ENCODE measurements at places on chromosomes 1 and 21.

DNA sequence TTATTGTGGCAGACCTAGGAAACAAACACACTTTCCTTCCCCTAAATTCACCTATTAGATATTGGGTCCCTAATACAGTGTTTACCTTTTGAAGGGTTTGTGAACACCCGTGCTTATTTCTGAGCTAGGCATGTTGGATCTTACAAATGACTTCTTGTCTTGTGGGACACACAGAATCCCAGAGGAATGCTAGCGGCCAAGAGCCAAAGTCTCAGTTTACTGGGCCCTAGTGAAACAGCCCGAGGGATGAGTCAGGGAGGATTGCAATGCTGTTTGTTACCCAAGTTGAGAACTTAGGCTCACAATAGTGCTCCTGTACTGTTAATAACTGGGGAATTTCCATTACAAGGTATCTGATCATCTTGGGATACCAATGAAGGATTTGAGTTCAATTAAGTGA is 100.1 kb upstream of the AKT3 start:
- peak; percentile 85 for DNase-seq

DNA sequence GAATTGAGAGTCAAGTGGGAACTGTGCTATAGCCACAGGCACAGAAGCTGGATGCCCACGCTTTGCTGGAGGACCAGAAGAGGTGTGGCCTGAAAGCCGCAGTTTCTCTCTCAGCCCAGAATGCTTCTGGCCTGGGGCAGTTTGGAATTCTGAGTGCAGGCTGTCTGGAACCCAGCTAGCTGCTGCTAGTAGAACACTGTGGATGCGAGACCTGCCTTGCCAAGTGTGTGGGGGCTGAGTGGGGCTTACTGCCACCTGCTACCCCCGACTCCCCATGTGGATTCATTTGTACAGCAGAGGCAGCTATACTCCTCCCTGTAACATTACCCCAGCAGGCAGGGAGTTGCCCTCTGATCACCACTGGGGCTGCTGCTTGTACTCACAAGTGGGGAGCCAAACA is 12.2 kb downstream of the ADAMTS1 start:
- no peak for DNase-seq

DNA sequence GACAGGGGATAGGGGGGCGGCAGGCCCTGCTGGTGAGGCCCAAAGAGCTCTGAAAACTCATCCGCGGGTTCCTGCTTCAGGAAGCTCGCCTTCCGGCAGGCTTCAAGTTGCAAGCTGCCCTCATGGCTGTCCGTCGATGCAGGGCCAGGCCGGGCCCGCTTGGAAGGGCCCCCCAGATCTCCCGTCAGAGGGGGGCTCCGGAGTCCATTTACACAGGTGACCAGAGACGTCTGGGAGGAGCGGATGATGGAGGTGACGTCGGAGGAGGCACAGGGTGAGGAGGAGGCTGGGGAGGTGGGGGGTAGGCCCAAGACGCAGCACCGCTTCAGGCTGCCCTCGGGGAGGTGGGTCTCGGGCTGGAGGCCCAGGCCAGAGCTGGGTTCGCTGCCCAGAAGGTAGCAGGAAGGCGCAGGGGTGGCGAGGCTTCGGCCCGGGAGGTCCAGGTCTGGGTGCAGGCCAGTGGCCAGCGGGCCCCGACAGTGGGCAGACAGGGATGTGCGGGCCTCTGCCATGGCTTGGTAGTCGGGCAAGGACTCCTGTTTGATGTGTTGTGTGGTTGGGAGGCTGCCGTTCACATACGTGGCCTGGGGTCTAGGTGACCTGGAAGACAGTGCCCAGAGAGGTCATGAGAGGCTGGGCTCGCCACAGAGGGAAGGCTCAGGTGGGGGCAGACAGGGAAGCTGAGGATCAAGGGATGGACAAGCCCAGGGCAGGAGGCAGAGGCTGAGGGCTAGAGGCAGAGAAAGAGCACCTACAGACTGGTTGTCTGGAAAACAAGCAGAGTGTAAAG is 135.4 kb downstream of the DMRTB1 start:
- DNase-seq, result no peak

DNA sequence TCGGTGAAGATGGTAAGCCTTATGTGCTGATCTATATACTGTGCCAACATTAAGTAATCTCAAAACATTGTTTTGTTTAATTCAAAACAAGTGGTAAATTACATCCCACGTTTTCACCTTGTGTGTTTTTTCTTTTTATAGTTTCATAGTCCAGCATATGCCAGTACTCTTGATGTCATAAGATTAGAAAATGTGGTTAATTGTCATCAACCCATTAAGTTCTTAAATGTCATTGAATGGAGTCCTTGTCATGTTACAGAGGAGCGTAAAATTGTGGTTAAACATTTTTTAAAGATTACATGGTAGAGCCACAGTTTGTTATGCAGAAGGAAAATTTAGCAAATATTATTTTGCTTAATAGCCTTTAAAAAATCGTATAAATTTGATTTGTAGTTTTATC is 93.1 kb downstream of the FNBP1L start:
- DNase-seq, result no peak

DNA sequence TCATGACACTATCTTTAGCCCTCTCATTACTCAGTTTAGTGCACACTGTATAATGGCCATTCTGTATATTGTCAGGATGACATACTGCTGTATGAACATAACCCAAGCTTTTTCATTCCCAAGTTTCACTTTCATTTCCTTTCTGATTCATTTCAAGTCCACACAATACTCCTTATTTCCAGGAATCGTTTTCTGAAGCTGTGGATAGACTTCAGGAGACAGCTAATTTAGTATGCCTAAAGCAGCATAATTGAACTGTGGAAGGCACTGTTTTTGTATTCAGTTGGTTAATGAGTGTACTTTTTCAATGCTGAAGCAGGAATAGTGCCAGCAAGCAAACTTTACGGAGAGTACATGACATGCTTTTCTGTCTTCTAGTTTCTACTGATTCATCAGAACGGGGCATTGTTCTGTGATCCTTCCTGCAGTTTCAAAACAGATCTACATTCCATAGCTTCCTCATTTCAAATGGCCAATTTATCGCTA is 578.5 kb upstream of the ZP4 start:
- DNase-seq, result peak; percentile 6

DNA sequence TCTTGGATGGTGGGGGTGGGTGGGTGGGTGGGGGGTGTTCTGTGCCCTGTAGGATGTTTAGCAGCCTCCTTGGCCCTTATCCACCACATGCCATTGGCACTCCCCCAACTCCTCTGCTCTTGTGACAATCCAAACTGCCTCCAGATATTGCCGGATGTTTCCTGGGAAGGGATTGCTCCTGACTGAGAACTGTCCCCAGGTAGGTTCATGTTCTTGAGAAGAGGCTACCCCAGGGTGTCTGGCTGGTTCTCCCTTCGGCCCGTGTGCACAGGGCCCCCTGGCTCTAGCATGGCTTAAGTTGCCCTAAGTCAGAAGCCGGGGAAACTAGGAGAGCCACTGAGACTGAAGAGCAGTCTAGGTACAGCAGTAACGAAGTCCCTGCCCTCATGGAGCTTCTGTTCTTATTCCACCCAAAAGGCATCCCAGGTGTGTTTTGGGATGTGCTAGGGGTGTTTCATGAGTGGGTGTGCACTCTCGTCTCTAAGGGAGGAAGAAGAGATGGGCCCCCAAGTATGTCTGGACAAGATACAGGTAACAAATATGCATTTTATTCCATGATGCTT is 19.8 kb upstream of the THRAP3 start:
- DNase-seq, result peak; percentile 71

DNA sequence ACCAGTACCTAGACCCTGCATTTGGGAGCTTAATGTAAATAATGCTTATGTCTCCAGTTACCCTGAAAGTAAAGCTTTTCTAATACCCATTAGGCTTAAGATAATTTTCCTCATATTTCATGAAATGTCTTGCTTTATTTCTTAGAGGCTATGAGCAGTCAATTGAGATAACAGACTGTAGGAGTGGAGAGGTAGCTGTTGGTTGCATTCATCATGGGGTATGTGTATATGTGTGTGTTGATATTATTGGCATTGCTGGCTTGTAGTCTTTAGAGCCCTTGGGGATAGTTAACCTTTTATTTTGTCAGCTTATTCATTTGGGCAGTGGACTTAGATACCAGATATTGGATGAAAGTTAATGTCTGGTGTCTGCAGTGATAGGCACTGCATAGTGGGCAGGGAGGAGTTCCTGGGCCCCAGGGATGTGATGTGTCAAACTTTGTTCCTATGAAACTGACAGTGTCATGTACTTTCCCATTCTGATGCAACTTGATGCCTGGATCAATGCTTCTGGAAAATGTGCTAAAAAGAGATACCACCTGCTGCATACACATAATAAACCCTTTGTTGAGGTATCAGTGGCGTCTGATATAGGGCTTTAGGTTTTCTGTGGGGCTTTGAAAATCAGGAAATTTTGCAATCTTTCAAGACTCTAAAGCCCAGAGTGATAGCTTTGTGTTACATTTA is 83.9 kb downstream of the MAST2 start:
- no peak for DNase-seq

- DNase-seq, result no peak
These were observed 53.5 kb downstream of the ITSN1 start for GRCh38 chr21:33695813-33696212.

- DNase-seq, result peak; percentile 81
These were observed 23.4 kb downstream of the CSF1 start for GRCh38 chr1:109933856-109934711.

GRCh38 chr1:70909262-70909822 is 138.3 kb downstream of the PTGER3 start:
- DNase-seq, result no peak

GRCh38 chr1:107250169-107250568 is 109.3 kb downstream of the NTNG1 start:
- no peak for DNase-seq

GRCh38 chr1:56910441-56910985 is 55.3 kb downstream of the C8B start:
- peak; percentile 14 for DNase-seq

GRCh38 chr1:159882527-159882862 is 17.5 kb downstream of the CFAP45 start:
- DNase-seq, result peak; percentile 74

- no peak for DNase-seq
These were observed 24.8 kb downstream of the GPR137B start for GRCh38 chr1:236167154-236167553.

GRCh38 chr1:244678697-244679096 is 25.8 kb downstream of the DESI2 start:
- DNase-seq, result no peak

DNA sequence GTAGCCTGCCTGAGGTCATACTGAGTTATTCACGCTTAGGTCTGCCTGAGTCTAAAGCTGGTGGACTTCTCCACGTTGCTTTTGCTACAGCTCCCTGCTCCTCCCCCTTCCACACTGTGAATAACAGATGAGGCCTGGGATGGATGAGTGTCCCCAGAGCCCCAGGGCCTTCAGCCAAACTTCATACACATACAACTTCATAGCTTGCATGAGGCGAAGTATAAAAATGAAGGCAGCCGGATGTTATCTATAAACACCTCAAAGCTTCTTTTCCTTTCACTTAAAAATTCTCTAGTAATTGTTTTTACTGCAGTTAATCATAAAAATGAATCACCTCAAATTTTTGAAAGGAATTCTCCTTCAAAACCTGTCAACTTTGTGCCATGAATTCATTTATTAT is 70.2 kb downstream of the DAB1 start:
- no peak for DNase-seq

DNA sequence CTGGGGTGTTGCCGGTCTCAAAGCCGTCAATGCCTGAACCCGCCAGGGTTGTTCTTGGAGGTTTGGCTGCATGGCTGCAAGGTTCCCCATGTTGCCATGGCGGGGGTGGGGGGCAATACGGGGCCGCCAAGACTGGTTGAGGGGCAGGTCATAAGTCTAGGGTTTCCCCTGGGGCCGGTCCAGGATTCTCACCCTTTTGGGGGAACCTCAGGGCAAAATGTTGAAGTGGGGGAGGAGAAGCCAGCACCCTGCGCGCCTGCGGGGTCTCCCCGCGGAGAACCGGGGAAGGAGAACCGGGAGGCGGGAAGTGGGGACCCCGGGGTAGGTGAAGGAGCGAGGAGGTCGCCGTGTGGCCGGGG is 401 bp upstream of the ARHGEF10L start:
- DNase-seq, result no peak

Data from cardiac fibroblast (primary cell).